ENCODE measurements at places on chromosomes 13 and 19.

DNA sequence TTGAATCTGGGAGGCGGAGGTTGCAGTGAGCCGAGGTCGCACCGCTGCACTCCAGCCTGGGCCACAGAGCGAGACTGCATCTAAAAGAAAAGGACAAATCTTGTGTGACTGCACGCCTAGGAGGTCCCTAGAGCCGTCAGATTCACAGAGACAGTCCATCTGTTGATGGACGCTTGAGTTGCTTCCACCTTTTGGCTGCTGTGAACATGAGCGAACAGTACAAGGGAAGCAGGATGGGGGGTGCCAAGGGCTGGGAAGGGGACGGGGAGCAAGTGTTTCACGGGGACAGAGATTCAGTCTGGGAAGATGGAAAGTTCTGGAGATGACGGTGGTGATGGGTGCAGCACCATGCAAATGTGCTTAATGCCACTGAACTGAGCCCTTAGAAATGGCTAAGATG, 78.7 kb downstream of the GNG7 start:
- no peak for DNase-seq

GRCh38 chr19:47005164-47005641, 14.4 kb upstream of the NPAS1 start:
- no peak for DNase-seq

GRCh38 chr13:45833242-45833641, 18.3 kb downstream of the SIAH3 start:
- DNase-seq: no peak

DNA sequence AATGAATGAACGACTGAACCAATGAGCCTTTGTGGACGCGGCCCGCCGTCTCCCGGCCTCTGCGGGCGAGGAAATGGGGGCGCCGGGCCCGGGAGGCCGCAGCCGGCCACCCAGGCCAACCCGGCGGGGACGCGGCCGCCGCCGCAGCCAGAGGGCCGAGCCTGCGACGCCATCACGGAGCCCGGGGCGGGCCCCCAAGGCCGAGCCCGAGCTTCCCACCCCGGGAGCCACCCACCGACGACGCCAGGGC, 216 bp downstream of the SUGP2 start:
- no peak for DNase-seq

- no peak for DNase-seq
Observed at GRCh38 chr19:16355293-16356043, 30.8 kb downstream of the KLF2 start.

GRCh38 chr19:49556412-49557398, 23.7 kb downstream of the NOSIP start:
- DNase-seq: peak; percentile 36

GRCh38 chr13:21871382-21871781, 200.5 kb downstream of the FGF9 start:
- no peak for DNase-seq

DNA sequence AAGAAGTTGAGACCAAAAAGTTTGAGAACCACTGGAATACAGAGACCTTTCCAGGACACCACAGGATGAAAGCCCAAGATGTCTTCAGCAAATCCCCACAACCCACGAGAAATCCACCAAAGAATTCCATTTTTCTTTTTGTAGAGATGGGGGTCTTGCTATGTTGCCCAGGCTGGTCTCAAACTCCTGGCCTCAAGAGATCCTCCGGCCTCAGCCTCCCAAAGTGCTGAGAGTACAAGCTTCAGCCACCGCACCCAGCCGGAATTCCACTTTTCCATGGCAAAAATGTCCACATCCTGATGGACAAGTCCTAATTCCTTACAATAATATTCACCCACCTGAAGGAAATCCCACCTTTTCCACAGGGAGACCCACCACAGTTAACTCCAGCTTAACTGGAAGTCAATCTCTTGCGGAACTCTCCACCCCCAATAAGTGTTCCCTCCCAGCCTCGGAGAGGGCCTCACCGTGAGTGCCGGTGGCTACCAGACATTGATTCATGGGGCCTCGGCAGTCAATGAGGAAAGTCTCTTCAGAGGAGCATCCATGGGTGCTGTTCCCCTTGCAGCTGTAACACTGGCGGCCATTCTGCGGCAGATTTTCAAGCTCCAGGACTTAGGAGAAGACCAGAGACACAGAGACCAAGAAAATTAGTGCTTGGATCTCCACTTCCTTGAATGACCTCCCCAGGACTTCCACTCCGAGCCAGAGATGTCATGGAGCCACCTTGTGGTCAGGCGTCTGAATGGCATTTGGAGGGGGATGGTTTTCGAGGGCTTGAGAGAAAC, 12.3 kb upstream of the CADM4 start:
- peak; percentile 75 for DNase-seq

DNA sequence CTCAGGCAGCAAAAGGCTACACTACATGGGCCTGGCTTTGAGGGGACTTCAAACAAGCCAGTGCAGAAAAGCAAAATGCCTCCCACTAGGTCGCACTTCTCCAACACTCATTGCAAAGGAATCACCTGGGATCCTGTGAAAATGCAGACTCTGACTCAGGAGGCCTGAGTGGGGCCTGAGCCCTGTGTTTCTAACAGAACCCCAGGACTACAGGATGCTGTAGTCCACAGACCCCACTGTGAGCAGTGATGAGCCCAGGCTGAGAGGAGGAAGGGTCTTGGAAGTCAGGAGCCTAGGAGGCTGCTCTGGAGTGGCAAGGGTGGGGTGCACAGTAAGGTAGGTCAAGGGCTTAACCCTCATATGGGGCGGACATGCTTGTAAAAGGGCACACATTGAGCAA, 46.7 kb upstream of the SERP2 start:
- DNase-seq: no peak

GRCh38 chr19:34989298-34989697, 10.8 kb upstream of the GRAMD1A start:
- no peak for DNase-seq

DNA sequence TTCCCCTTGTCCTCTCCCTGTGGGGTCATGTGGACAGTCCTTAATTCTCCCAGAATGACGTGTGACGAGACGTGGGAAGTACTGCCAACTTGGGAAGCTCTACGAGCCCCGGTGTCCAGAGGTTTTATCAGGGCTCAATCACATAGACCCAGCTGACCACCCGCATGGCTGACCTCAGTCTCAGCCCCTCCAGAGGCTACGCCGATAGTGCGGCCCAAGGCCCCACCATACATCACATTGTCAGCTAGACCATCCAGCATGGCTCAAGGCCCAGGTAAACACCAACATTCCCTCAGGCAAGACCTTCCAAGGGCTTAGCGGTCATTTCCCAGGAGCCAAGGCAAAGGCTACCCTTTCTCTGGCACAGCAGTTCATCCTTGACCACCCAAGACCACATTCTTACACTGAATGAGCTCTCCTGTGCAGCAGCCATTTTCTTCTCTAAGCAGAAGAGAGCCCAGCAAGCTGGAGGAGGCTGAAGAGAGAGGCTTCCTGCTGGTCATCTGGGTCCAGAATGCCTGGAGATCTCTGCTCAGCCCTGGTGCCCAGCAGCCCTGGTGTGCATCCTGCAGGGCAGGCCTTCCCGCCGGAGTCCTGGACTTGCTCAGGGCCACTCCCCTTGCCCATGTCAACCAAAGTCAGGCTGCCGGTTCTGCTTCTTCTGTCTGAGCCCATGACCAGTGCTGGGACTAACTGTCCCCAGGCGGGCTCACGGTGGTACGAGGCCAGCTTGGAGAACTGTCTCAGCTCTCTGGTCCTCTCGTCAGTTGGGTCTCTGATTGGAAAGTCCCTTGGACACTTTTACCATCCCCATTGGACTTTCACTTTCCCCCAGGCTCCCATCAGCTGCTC, 7.9 kb upstream of the F10 start:
- DNase-seq: no peak

GRCh38 chr13:29165840-29166239, 345.7 kb downstream of the MTUS2 start:
- no peak for DNase-seq

GRCh38 chr13:59880468-59880867, 283.3 kb downstream of the DIAPH3 start:
- DNase-seq: no peak

DNA sequence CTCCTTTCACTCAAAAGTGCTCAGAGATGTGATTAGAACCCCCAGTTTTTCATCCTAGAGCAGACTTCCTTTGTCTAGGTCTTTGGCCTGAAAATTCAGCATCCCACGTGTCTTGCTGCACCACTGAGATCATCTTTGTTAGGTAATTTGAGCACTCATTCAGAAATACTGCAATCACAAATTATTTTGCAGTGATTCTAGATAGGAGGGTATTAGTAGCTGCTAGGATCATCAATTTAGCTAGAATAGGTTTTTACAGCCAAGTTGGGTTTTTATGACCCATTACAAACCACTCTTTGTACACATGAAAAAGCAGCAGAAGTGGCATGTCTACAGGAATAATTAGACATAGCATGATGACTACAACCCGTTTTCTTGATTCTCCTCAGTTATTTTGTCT, 219.6 kb downstream of the GPC6 start:
- DNase-seq: no peak

- no peak for DNase-seq
Observed at GRCh38 chr13:105979131-105980011, 556.1 kb downstream of the EFNB2 start.

GRCh38 chr13:100773429-100773828, 98.8 kb upstream of the TMTC4 start:
- no peak for DNase-seq

GRCh38 chr13:73984201-73984600, 150.0 kb downstream of the KLF12 start:
- DNase-seq: no peak

GRCh38 chr19:40009674-40010073, 12.8 kb downstream of the ZNF546 start:
- DNase-seq: no peak

- no peak for DNase-seq
Observed at GRCh38 chr19:5230730-5231555, 109.7 kb downstream of the PTPRS start.

DNA sequence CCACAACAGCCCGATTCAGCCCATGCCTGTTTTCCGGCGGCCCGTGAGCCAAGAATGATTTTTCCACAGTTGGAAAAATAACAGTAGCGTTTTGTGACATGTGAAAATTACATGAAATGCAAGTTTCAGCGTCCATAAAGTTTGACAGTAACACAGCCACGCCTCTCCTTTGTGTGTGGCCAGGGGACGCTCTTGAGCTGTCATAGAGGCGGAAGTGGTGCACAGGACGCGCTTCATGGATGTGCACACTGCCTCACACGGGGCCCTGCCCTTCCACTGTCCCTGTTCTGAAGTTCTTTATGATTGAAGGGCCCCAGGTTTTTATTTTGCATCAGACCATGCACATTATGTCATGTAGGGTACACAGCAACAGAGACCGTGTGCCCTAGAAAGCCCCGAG, 12.4 kb upstream of the ELAVL1 start:
- DNase-seq: peak; percentile 77

DNA sequence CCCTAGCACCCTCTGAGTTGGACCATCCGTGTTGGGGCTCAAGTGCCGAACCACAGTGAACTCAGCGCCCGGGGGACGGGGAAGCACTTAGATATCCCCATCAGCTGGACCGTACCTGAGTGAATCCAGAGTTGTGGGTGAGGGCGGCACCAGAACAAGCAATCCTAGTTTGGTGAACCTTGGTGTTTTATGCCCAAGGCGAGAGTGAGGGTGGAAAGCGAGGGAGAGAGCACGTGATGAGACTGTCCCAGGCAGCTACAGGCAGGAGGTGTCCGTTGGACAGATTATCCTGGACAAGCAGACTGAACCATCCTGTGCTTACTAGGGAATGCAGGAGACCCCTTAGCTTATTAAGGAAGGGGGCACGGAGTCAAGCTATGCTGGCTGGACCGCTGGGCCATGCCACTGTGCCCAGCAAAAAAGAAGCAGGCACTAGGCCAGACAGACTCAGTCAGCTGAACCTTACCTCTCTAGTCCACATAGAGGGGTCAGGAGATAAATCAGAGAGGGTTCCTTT, 596 bp downstream of the GET3 start:
- DNase-seq: no peak

- no peak for DNase-seq
Observed at GRCh38 chr19:16605553-16605994, 22.4 kb downstream of the MED26 start.

GRCh38 chr13:97030705-97031452, 36.6 kb upstream of the OXGR1 start:
- peak; percentile 47 for DNase-seq

GRCh38 chr19:48638831-48639381, 1.7 kb upstream of the DBP start:
- no peak for DNase-seq

DNA sequence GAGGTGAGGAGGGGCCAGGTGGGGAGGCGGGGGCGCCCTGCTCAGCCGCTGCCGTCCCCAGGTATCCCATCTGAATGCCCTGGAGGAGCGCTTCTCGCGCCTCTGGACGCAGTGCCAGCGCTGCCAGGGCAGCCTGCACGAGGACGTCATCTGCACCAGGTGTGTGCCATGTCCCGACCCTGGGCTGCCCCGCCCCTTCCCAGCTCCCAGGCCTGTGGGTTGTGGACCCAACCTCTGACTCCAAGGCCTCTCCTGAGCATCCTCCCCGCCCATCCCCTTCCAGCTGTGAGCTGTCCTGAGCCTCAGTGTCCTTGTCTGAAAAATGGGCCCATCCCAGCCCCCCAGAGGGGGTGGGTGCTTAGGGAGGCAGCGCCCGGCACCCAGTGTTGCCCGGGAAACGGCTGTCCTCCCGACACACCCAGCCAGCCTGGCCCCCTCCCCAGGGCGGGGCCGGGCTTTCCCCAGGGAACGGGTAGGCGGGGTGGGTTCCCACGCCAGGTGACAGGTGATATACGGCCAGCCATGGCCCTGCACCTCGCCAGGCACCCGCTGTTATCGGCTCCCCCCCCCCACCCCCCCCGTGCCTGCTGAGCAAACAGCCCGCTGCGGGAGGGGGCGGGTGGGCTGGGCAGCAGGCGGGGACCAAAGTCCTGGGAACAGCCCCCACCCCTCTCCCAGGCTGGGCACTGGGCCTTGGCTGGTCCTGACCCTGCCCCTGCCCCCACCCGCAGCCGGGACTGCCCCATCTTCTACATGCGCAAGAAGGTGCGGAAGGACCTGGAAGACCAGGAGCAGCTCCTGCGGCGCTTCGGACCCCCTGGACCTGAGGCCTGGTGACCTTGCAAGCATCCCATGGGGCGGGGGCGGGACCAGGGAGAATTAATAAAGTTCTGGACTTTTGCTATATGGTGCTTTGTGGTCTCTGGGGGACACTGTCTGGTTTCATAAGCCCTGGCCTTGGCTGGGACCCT, 1.3 kb upstream of the SPIB start:
- DNase-seq: no peak

DNA sequence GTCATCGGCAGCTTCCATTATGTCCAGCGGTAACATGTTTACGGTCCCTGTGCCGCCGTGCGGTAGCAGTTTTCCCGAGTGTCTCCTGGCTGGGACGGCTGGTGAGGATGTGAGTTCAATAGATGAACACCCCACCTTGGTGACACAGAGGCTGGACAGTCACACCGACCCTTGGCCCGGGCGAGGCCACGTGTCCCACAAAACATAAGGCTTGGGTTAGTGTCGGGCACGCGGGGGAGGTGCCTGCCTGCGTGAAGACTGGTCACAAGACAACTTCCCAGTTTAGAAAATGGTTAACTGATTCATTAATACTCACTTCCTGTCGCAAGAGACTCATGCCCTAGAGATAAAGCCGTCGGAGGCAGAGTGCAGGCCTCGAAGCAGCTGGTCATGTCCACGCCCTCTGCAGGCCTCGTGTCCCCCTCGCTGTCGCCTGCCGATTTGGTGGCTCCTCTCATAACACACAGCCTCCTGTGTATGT, 17.2 kb downstream of the RASA3 start:
- no peak for DNase-seq
